ENCODE measurements at places on chromosomes 4 and X. TPM values are rescaled to one million over a fixed set of nuclear protein-coding genes. Genes with fewer than 3 reads are reported as not detected.

DNA sequence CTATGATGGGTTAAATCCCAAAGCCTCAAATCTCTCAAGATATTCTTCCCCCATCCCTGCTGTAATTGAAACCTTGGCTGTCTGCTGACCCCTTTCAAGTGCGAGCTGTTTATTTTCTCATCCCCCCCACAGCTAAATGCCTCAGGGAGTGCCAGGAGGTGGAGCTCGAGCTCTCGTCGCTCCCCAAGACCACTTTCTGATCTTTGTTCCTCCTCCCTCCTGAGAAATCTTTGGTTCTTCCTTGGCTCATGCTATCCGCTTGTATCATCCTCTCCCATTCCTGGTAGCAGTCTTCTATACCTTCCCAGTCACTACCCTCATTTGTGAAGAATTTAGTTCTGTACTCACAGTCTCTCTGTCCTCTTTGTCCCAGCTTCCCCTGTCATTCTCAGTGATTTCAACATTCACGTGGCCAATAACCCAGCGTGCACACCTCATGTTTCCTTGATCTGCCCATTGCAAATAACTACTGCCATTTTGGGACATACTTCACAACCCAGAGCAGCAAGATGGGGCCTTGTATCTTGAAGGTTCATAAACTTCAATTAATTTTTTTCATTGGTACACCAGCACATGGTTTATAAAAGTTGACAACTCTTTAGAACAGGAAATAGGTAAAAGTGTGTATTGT, 9.2 kb upstream of the SLC25A43 start:
- no peak overlapping the region for H3K27ac ChIP-seq
- peaks cover 12% of the 10 kb centered on the region for H3K4me1 ChIP-seq
- peak overlapping the region; percentile 7 for H3K4me3 ChIP-seq
- H3K27me3 ChIP-seq: no peaks in the 10 kb centered on the region

GRCh38 chr4:106114270-106114669, 201.7 kb downstream of the TBCK start:
- no peak overlapping the region for H3K27ac ChIP-seq
- H3K4me3 ChIP-seq: no peak overlapping the region
- H3K27me3 ChIP-seq: no peaks in the 10 kb centered on the region
- no peaks in the 10 kb centered on the region for H3K4me1 ChIP-seq
- no peak for DNase-seq

GRCh38 chrX:118495958-118496762, 545 bp downstream of the DOCK11 start:
- H3K27me3 ChIP-seq: no peaks in the 10 kb centered on the region
- peak overlapping the region; percentile 74 for H3K4me3 ChIP-seq
- no peaks in the 10 kb centered on the region for H3K36me3 ChIP-seq
- H3K4me1 ChIP-seq: peaks cover 4% of the 10 kb centered on the region
- no peak overlapping the region for H3K27ac ChIP-seq

- no peak overlapping the region for H3K4me3 ChIP-seq
- no peak overlapping the region for H3K27ac ChIP-seq
- DNase-seq: no peak
Measured at GRCh38 chrX:37652589-37653231, 32.9 kb upstream of the XK start.

DNA sequence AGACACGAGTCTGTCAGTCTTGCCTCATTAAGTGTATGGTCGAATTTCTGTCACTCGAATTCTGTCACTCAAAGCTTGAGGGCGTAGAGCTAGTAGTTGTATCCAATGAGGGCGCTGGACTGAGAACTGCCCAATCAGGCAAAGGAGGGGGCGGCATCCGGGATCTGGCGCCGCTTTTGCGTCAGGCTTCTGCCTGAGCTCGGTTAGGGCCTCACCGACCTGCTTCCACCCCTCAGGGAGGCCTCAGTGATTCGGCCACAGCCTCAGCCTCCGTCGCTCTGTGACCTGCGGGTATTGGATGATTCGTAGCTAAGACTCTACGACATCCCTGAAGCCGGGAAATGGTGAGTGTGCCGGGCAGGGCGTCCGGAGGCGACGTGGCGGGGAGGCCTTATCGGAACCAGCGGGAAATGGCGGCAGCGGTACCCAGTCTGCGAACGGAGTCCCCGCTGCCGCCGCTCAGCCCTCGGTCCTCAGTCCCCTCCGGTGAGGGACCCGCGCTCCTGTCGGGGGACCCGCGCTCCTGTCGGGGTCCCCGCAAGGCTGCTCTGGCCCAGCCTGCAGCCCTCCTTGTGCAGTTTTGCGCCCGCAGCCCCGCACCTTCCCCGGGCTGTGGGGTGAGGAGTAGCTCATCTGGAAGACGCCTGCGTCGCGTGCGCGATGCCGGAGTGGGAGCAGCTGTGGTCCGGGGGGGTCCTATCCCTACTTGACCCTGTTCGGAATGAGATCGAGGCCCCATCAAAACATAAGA, 88.3 kb downstream of the ZNF718 start:
- no peaks in the 10 kb centered on the region for H3K36me3 ChIP-seq
- no peak overlapping the region for H3K4me3 ChIP-seq
- no peak for DNase-seq
- no peak overlapping the region for H3K27ac ChIP-seq
- H3K27me3 ChIP-seq: no peaks in the 10 kb centered on the region

DNA sequence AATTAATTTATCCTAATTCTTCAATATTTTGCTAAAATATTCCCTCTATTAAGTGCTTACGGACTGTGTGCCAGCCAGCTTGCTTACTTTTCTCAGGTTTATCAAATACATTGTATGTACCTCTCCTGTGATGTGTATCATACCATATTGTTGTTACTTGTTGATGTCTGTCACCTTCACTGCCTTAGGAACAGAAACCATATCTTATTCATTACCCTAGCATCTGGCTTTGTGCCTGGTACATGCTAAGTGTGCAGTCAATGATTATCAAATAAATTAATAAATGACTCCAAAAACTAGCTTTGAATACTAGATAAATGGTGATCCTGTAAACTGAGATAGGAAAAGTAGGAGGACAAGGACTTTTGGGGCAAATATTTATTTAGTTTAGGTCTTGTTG, 6.9 kb downstream of the CLCN3 start:
- peaks cover 7% of the 10 kb centered on the region for H3K4me1 ChIP-seq
- H3K27ac ChIP-seq: no peak overlapping the region
- no peak for DNase-seq
- H3K4me3 ChIP-seq: no peak overlapping the region

DNA sequence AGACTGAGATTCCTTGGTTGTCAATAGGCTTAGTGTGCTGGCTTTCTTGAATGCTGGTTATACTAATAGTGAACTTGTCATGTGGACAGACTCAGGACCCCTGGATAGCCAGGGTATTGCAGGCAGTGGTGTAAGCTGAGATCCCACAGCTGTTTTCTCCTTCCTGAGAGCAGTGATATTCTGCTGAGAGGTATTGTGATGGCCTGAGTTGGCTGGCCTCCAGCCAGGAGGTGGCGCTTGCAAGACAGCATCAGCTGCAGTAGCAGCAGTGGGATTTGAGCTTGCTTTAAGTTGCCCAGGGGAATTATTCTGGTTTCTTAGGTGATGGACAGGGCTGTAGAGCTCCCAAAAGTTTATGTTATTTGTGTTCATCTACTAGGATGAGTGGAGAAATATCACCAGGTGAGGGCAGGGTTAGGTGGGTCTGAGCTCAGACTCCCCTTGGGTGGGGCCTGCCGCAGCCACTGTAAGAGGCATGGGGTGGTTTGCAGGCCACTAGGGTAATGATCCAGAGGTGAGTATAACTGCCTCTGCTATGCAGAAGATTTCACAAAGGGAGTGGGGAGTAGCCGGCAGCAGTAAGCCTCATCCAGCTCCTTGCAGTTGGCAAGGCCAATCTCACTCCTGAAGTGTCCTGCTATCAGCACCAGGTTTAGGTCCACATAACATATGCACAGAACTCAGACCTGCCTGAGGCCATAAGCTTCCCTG, 66.2 kb downstream of the IL15 start:
- H3K4me1 ChIP-seq: no peaks in the 10 kb centered on the region
- H3K36me3 ChIP-seq: no peaks in the 10 kb centered on the region

- H3K27me3 ChIP-seq: no peaks in the 10 kb centered on the region
- peak; percentile 30 for DNase-seq
Measured at GRCh38 chr4:39825741-39826231, 127.8 kb downstream of the UBE2K start.

DNA sequence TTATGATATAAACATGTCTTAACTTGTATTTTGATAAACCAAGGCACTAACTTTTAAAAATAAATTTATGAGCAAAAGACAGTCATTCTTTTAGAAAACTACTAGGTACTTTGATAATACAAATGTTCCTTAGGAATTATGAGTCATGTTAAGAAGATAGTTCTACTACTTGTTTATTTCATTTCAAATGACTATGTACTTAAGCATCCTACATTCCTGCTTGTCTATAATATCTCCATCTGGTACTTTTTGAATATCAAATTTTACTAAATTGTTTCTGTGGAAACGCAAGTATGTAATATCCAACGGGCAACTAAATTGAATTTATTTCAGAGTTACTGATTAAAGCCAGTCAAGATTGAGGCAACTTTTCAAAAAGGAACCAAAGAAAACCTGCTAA, 61.8 kb downstream of the CAMK2D start:
- H3K27me3 ChIP-seq: no peaks in the 10 kb centered on the region
- peak overlapping the region; percentile 40 for H3K27ac ChIP-seq
- DNase-seq: peak; percentile 40
- peaks cover 4% of the 10 kb centered on the region for H3K36me3 ChIP-seq

- H3K4me1 ChIP-seq: peaks cover 5% of the 10 kb centered on the region
- H3K36me3 ChIP-seq: no peaks in the 10 kb centered on the region
- no peak overlapping the region for H3K4me3 ChIP-seq
- no peaks in the 10 kb centered on the region for H3K27me3 ChIP-seq
- H3K27ac ChIP-seq: no peak overlapping the region
Measured at GRCh38 chr4:110096405-110096804, 102.0 kb downstream of the ELOVL6 start.

DNA sequence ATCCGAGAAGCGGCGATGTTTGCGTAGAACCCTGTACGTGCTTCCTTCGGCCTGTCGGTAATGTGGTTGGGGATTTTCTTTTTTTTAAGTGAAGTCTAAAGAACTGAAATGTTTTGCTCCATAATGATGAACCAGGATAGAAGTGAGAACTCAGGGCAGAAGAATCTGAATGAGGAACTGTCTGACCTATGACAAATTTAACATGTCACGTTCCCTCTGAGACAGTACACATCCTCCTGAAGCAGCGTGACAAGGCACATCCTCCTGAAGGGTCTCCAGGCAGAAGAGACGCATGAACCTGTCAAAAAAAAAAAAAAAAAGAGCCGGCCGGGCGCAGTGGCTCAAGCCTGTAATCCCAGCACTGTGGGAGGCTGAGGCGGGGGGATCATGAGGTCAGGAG, 6.2 kb downstream of the CSF2RA start:
- H3K27ac ChIP-seq: no peak overlapping the region
- H3K4me1 ChIP-seq: no peaks in the 10 kb centered on the region
- no peaks in the 10 kb centered on the region for H3K27me3 ChIP-seq
- DNase-seq: no peak
- no peak overlapping the region for H3K4me3 ChIP-seq
- no peaks in the 10 kb centered on the region for H3K36me3 ChIP-seq

PLAC1 gene
- total RNA-seq: not detected

- no peaks in the 10 kb centered on the region for H3K4me1 ChIP-seq
- H3K27ac ChIP-seq: no peak overlapping the region
- no peak overlapping the region for H3K4me3 ChIP-seq
- H3K27me3 ChIP-seq: no peaks in the 10 kb centered on the region
Measured at GRCh38 chrX:17495052-17495451, 120.1 kb downstream of the NHS start.

DNA sequence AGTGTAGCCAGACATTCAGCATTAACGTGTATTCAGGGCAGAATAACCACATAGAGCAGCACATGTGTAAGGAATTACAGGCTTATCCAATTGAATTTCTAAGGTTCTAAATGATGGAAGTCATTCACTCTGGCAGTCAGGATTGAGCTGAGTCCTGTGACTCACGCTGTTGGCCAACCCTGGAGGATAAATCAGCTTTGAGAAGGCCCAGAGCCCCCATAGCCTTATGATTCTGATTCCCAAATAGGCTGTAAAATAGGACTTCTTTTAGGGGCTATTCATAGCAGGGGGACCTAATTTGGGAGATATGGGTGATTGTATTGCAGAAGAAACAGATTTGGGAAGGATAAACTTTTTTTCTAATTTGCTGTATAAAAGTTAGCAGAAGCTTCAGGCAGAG, 8.1 kb upstream of the HPF1 start:
- H3K4me1 ChIP-seq: no peaks in the 10 kb centered on the region
- no peaks in the 10 kb centered on the region for H3K27me3 ChIP-seq
- H3K36me3 ChIP-seq: no peaks in the 10 kb centered on the region
- DNase-seq: no peak

SSX4B gene
- total RNA-seq: 0.11 TPM

DNA sequence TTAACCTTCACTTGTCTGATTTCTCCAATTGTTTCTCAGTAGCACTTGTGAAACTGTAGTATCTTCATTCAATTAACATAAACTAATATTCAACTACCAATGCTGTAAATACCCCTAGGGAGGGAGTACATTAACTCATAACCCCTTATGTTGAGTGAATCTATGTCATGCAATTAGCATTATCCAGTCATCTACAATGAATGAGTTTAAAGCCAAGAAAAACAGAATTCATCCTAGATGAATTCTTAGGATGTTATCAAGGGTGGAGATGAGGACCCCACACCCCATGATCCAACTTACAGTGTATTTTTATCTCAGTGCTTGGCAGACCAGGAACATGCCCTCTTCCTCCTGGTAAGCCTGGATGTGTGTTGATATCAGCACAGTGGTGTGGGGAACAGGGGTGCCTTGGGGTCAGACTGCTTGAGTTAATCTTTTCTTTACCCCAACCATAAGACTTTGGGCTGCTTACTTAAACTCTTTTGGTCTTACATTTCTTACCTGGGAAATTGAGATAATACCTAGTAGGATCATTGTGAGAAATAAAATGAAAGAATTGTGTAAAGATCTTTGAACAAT, 62.1 kb upstream of the SCOC start:
- no peak overlapping the region for H3K4me3 ChIP-seq
- H3K27me3 ChIP-seq: no peaks in the 10 kb centered on the region
- H3K4me1 ChIP-seq: peaks cover 31% of the 10 kb centered on the region
- H3K36me3 ChIP-seq: no peaks in the 10 kb centered on the region

- no peaks in the 10 kb centered on the region for H3K4me1 ChIP-seq
- no peak overlapping the region for H3K4me3 ChIP-seq
- DNase-seq: no peak
- H3K27ac ChIP-seq: no peak overlapping the region
- H3K36me3 ChIP-seq: no peaks in the 10 kb centered on the region
- H3K27me3 ChIP-seq: no peaks in the 10 kb centered on the region
Measured at GRCh38 chr4:78354782-78355181, 196.8 kb upstream of the ANXA3 start.

SMARCA5 gene
- 46.9 TPM for total RNA-seq

INPP4B gene
- 0.69 TPM for total RNA-seq

TLR6 gene
- total RNA-seq: 1.5 TPM

DNA sequence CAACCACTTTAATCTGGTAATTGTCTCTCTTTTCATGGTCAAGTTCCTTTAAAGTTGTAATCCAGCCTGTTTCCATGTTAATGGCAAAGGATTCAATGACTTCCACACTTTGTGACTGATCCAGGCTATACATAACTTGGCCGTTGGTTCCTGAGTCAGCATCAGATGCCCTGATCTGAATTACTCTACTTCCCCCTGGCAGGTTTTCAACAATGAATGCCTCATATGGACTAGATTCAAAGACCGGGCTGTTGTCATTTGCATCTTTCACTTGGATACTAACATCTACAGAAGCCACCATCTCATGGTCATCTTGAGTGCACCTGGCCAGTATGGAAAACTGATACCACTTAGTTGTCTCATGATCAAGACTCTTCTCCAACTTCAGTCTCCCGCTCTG, 62.6 kb upstream of the MTNR1A start:
- no peak overlapping the region for H3K4me3 ChIP-seq
- H3K4me1 ChIP-seq: peaks cover 20% of the 10 kb centered on the region
- peaks cover 95% of the 10 kb centered on the region for H3K36me3 ChIP-seq
- H3K27ac ChIP-seq: no peak overlapping the region

CWH43 gene
- total RNA-seq: not detected

All from SJSA1 (cell line).